ENCODE measurements at places on chromosomes 5 and 9. TPM values are rescaled to one million over a fixed set of nuclear protein-coding genes. Genes with fewer than 3 reads are reported as not detected.

DNA sequence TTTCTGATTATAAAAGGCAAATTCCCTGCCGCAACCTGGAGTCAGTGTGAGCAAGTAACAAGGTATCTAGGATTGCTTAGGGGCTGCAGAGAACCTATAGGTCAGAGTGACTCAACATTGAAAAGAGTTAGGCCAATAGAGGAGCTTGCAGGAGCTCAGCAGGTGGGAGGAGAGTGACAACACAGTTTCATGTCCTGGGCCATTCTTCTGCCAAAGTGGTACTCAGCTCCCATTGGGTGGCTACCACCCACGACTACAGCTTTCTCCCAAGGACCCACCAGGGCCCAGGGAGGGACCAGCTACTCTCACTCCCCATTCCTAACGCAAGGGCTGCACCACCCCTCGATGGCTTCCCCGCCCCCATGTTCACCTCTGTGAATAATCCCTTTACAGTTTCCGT, 86.7 kb upstream of the SPATA31C2 start:
- DNase-seq, result no peak

DNA sequence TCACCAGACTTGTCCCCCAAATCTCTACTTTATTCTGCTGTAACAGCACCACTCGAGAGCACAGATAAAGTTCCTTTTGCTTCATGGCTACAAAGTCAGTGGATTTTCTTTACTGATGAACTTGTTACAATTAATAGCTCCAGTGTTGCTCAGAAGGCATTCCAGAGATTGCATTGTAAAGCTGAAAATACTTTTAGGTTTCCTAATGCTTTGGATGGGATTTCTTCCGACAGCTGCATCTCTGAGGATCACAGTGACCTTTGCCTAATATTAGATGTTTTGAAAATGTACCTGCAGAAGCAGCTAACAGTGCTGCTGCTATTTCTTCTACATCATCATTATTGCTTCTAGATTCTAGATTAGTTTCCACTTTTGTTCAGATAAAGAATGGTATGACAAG, 58.8 kb upstream of the TMEM171 start:
- no peak for DNase-seq

DNA sequence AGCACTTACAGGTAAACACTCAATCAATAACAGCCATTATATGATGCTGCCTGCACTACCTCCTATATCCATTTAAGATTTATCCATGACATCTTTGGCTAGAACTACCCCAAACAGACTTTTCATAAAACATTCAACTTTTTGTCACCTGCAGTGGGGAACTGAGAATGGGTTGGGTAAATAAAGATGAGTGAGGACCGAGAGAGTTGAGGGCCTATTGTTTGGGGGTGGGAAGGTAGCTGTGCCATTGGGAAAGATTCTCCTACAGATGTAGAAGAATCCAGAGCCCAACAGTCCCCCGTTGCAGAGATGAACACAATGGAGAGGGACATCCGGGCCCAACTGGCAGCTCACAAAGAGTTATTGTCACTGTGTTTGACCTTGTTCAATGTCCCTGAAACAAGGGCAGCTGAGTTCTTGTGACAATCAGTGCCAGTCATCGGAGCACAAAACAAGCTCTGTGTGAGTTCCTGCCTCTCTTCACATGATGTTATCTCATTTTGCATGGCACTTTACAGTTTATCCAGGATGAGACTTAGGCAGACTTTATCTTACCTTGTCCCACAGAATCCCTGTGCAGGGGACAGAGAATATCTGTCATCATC, 11.5 kb upstream of the SLC31A2 start:
- DNase-seq, result no peak

GRCh38 chr9:28155067-28155466, 581.8 kb upstream of the C9orf72 start:
- no peak for DNase-seq

Gene KCNIP1
- total RNA-seq, result 12.0 TPM

- no peak for DNase-seq
These were observed 81.8 kb downstream of the FBXW11 start for GRCh38 chr5:171924493-171925122.

Gene MEIKIN
- not detected for total RNA-seq

GRCh38 chr9:121383715-121384114, 13.7 kb upstream of the STOM start:
- no peak for DNase-seq

Gene BTNL9
- total RNA-seq, result not detected

GRCh38 chr5:42621662-42622061, 135.0 kb upstream of the CCDC152 start:
- DNase-seq, result no peak

GRCh38 chr9:129887334-129888292, 52.4 kb downstream of the USP20 start:
- no peak for DNase-seq

DNA sequence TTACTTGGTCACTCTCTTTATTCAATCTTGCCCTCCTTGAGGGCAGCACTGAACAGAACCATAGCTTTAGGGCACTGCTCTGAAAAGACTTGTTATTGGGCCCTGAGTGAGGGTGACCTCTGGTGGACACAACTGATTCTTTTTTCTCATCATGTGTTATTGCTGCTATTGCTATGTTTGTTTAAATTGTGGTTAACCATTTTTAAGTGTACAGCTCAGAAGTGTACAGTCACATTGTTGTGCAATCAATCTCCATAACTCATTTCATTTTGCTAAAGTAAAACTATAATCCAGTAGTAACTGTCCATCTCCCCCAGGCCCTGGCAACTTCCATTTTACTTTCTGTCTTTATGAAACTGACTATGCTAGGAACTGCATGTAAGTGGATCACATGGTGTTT, 351.1 kb upstream of the RIOK2 start:
- no peak for DNase-seq

Gene C5orf52
- not detected for total RNA-seq

DNA sequence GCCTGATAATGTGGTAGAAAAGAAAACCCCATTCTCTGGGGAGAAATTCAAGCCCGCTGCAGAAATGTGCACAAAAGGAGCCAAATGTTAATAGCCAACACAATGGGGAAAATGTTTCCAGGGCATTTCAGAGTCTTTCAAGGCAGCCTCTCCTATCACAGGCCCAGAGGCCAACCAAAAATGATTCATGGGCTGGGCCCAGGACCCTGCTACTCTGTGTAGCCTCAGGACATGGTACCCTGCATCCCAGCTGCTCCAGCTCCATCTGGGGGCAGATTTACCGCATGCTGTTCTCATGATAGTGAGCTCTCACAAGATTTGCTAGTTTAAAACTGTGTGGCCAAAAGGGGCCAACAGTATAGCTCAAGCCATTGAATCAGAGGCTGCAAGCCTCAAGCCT, 41.1 kb downstream of the RAPGEF6 start:
- no peak for DNase-seq

Gene FAT2
- total RNA-seq, result 2.2 TPM

Gene WNT8A
- total RNA-seq, result not detected

GRCh38 chr5:151733358-151734063, 24.9 kb downstream of the ATOX1 start:
- no peak for DNase-seq

Gene NUTM2G
- total RNA-seq, result 0.15 TPM

- DNase-seq, result no peak
These were observed 26.5 kb upstream of the BASP1 start for GRCh38 chr5:17190799-17191391.

GRCh38 chr9:2889023-2889422, 45.1 kb upstream of the PUM3 start:
- no peak for DNase-seq

- DNase-seq, result no peak
These were observed 43.0 kb upstream of the BOD1 start for GRCh38 chr5:173659423-173659822.

GRCh38 chr5:83434946-83435345, 36.6 kb upstream of the VCAN start:
- no peak for DNase-seq

DNA sequence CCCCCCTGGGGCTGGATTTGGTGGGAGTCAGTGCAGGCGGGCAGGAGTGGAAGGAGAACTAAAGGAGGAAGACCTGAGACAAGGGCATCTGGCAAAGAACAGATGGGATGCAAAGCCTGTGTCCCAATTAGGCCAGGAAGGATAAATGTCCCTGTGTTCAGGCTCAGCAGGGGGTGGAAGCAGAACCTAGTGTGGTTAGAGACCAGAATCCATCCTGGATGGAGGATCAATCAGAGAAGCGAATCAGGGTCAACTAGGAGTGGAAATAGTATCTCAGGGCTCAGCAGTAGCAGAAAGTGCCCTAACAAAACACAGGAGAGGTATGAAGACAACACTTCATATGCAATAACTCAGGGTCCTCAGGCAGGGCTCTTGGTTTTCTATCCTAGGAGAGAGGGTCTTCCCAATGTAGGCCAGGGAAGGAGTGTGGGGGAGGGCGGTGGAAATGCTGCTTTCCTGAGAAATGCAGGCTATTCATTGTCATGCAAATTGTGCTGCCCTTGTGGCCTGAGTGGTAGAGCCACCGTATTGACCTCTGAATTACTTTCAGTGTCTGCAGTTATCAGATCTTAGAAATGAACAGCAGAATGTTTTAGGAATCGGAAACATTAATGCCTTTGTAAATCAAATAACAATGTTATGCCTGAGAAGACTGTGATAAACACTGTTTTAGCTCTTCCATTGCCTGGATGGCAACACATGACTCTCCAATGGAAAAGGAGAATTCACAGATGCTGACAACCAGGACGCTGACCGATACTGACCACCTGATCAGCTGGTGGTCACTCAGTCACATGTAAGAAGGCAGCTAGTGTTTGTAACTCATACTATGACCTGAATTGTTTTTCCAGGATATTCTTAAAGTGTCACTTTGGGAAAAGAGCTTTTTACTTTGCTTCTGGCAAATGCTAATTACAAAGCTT, 323.6 kb downstream of the SEMA5A start:
- DNase-seq, result no peak

- DNase-seq, result no peak
These were observed 56.1 kb downstream of the CHD1 start for GRCh38 chr5:98872674-98873073.

- no peak for DNase-seq
These were observed 10.6 kb upstream of the GPX8 start for GRCh38 chr5:55149308-55149795.

DNA sequence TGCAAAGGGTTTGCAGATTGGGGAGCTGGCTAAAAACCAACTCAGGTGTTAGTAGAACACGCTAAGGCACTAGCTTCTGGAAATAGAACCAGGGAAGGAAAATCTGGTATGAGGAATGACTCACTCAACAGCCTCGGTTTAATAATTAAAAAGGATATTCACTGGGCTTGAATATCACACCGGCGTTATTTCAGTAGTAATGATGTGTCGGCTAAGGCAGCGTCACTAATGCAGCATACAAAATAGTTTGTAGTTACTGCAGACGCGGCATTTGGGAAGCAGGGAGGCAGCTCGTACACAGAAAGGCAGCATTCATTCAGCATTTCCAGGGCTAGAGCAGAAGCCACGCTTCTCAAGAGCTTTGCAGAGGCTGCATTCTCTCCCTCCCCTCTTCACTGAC, 1.7 kb downstream of the ADRA1B start:
- DNase-seq, result no peak

Gene TLE4
- total RNA-seq, result 82.5 TPM

Measured in chondrocyte (in vitro differentiated cells).